ENCODE measurements at places on chromosomes 4 and X.
A peak's percentile ranks its signal among the peaks of the same experiment; 100 is the strongest.

DNA sequence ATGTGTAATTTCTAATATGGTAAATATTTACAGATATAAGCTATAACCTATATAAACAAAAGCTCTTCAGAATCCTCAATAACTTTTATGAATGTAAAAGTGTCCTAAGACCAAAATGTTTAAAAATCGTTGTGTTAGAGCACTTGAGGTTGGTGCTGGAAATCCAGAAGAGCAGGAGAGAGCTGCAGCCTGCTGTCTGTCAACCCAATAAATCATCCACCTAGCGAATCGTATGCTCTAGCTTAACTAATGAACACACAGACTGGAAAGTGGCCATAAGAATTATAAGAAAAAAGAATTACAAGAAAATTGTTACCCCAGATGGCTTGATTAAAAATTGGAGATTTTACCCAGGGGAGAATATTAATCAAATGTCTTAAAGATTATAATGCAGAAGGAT, 17.0 kb downstream of the CFAP97 start:
- H3K36me3 ChIP-seq: peaks cover 18% of the 10 kb centered on the region
- no peak overlapping the region for H3K4me3 ChIP-seq
- no peaks in the 10 kb centered on the region for H3K4me1 ChIP-seq
- H3K27ac ChIP-seq: no peak overlapping the region
- no peak for DNase-seq
- H3K27me3 ChIP-seq: no peaks in the 10 kb centered on the region

DNA sequence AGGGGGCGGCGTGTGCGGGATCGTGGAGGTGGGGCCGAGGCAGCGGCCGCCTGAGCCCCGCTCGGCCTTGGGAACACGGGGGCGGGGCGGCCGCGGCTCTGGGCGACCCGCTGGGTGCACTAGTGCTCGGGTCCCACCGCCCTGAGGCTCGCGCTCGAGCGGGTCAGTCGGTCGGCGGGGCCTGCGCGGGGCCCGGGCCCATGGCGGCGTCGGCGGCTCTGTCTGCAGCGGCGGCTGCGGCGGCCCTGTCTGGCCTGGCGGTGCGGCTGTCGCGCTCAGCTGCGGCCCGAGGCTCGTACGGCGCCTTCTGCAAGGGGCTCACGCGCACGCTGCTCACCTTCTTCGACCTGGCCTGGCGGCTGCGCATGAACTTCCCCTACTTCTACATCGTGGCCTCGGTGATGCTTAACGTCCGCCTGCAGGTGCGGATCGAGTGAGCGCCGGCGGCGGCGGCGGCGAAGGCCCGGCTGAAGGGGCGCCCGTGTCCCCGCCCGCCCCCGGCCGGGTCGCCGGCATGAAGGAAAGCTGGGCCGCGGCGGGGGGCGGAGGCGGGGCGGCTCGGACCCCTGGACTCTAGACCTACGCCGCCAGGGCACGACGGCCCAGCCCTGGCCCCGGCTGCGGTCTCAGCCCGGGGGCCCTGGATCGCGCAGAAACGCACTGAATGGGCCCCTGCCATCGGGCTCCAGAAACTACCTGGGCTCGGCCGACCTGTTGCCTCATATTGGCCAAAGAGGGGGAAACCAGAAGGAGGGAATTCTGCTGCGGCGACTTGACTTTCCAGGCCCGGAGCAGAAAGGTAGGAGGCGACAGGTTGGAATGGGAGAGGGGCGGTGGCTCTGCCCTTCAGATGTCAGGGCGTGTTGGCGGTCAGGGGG, at the start of gene SMIM10L2A:
SMIM10L2A (plus strand) TSS at position 13 of the 878 bp plus-strand sequence; CDS start at position 201, 188 bp downstream.
- peak within 1 kb of the TSS; percentile 56 for H3K4me3 ChIP-seq
- no peak within 1 kb of the TSS for H3K27ac ChIP-seq
- H3K27me3 ChIP-seq: no peaks in the 10 kb centered on the region
- H3K4me1 ChIP-seq: no peaks in the 10 kb centered on the region
- no peaks in the 10 kb centered on the region for H3K36me3 ChIP-seq

DNA sequence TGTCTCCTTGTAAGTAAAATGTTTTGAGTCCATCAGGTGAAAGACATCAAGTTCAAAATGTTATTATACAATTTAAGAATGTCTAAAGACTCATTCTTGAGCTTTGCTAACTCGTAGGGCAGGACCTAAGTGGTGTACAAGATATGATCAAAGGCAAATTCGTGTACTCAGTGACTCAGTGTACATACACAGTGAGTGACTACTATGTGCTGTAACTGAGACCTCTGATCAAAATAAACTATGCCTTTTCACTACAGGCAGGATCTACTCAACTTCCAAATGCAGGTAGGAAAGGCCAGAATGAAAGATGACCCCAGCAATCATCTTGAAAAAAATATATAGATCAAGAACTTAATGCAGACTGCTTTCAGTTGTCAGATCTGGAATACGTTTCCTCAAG, 49.9 kb downstream of the ADGRG2 start:
- no peak for DNase-seq
- no peak overlapping the region for H3K27ac ChIP-seq
- no peaks in the 10 kb centered on the region for H3K4me1 ChIP-seq
- no peaks in the 10 kb centered on the region for H3K36me3 ChIP-seq
- H3K4me3 ChIP-seq: no peak overlapping the region
- H3K27me3 ChIP-seq: no peaks in the 10 kb centered on the region

DNA sequence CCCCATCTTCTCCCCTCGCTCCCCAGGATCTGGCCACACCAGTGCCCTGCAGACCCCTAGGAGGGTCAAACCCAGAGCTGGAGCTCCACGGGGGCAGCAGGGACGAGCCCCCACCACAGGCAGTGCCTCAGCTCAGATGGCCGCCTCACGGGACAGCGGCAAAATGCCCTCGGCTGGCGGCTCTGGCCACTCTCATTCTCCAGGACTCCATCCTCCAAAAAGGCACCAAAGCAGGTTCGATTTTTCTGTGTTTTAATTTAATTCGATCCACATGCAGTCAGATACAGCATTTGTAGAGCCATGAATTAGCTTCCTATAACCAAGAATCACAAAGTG, 8.3 kb downstream of the FAM53A start:
- no peaks in the 10 kb centered on the region for H3K36me3 ChIP-seq
- no peaks in the 10 kb centered on the region for H3K27me3 ChIP-seq
- no peak overlapping the region for H3K27ac ChIP-seq
- H3K4me1 ChIP-seq: no peaks in the 10 kb centered on the region
- DNase-seq: no peak

GRCh38 chr4:114208574-114209151, 229.2 kb upstream of the ARSJ start:
- DNase-seq: no peak
- no peak overlapping the region for H3K27ac ChIP-seq
- peaks cover 6% of the 10 kb centered on the region for H3K4me1 ChIP-seq
- H3K27me3 ChIP-seq: no peaks in the 10 kb centered on the region

GRCh38 chr4:101018836-101019235, 328.5 kb downstream of the PPP3CA start:
- H3K27me3 ChIP-seq: no peaks in the 10 kb centered on the region
- peaks cover 12% of the 10 kb centered on the region for H3K4me1 ChIP-seq
- no peak overlapping the region for H3K4me3 ChIP-seq
- no peak for DNase-seq
- peaks cover 6% of the 10 kb centered on the region for H3K36me3 ChIP-seq

GRCh38 chr4:65789805-65790204, 119.5 kb upstream of the EPHA5 start:
- no peak overlapping the region for H3K27ac ChIP-seq
- no peaks in the 10 kb centered on the region for H3K4me1 ChIP-seq
- no peaks in the 10 kb centered on the region for H3K36me3 ChIP-seq
- H3K4me3 ChIP-seq: no peak overlapping the region

DNA sequence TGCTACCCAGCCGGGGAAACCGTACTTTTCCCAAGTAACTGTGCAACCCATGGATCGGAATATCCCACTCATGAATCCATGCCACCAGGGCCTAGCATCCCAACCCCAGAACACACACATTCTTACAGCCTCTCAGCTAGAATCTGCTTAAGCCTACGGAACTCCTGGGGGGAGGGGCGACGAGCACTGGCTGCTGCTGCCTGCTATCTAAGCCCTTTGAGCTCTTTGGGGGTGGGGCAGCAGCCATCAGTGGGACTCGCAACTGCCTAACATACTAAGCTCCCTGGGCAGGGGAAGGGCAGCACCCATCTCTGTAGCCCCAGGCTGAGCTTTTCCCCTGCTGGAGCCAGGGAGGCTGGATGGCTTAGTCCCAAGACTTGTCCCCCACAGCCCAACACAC, 28.6 kb downstream of the NUDT10 start:
- no peak overlapping the region for H3K4me3 ChIP-seq
- no peak overlapping the region for H3K27ac ChIP-seq
- no peaks in the 10 kb centered on the region for H3K36me3 ChIP-seq
- no peaks in the 10 kb centered on the region for H3K4me1 ChIP-seq
- peak; percentile 51 for DNase-seq

GRCh38 chrX:109952050-109952449, 50.9 kb upstream of the TMEM164 start:
- DNase-seq: no peak
- H3K27ac ChIP-seq: no peak overlapping the region
- no peaks in the 10 kb centered on the region for H3K4me1 ChIP-seq
- no peak overlapping the region for H3K4me3 ChIP-seq
- no peaks in the 10 kb centered on the region for H3K27me3 ChIP-seq

- no peak overlapping the region for H3K27ac ChIP-seq
- no peaks in the 10 kb centered on the region for H3K4me1 ChIP-seq
- H3K27me3 ChIP-seq: no peaks in the 10 kb centered on the region
- no peak for DNase-seq
- H3K36me3 ChIP-seq: peaks cover 17% of the 10 kb centered on the region
- no peak overlapping the region for H3K4me3 ChIP-seq
Measured at GRCh38 chr4:67459164-67459563, 86.1 kb downstream of the CENPC start.

GRCh38 chr4:113293674-113294073, 244.2 kb downstream of the ANK2 start:
- H3K4me3 ChIP-seq: no peak overlapping the region
- peaks cover 60% of the 10 kb centered on the region for H3K36me3 ChIP-seq
- no peak for DNase-seq
- H3K4me1 ChIP-seq: peaks cover 13% of the 10 kb centered on the region
- no peaks in the 10 kb centered on the region for H3K27me3 ChIP-seq

DNA sequence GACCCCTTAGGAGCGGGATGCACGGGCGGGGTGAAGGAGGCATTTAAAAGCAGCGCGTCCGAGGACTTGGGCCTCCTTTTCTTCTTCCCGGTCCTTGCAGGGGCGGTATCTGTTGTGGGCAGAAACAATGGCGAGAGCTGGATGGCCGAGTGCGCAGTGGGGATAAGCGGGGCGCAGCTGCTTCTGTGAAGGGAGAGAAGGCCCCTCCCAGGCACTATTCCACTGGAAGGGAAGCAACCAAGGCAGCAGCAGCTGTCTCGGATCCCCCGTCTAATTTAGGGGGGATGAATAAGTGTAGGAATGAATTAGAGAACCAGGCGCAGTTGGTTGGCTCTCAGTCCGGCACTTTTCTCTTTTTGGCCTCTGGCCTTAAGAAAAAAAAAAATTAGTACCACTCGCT, 995 bp downstream of the SMARCA5 start:
- H3K27ac ChIP-seq: peak overlapping the region; percentile 98
- H3K27me3 ChIP-seq: no peaks in the 10 kb centered on the region
- peak overlapping the region; percentile 99 for H3K4me3 ChIP-seq
- peak; percentile 80 for DNase-seq

DNA sequence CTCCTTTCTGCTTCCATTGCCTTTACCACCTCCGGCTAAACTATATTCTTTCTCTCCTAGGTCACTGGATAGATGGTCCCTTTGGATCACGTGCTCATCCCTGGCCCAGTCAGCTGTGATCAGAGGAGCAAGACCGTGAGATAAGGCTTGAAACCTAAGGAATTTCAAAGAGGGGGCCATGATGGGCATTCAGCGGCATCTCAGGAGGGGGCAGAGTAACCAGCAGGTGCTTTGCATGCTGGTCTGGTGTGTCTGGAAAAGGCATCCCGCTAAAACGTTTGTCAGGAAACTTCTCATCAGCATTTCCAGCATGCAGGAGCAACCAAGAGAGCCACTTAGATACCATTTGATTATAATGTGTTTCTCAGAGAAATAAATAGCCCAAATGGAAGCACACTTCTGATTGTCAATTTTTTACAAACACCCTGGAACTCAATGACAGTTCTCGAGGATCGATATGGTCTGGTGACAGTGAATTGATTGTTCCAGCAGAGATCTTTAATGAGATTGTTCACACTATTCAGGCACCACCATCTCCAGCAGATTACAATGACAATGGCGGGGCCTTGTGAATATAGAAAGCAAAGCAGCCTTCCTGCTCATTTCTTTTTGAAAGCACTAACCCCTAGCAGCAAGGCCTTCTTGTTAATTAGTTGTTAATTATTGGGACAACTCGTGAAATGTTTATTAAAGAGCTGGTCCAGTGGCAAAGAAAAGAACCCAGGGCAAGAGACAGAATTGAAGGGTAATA, 327.1 kb downstream of the PTTG2 start:
- DNase-seq: peak; percentile 82
- H3K4me3 ChIP-seq: no peak overlapping the region
- H3K27ac ChIP-seq: peak overlapping the region; percentile 59
- peaks cover 7% of the 10 kb centered on the region for H3K4me1 ChIP-seq
- H3K27me3 ChIP-seq: no peaks in the 10 kb centered on the region

GRCh38 chr4:7655511-7656243, 220.9 kb upstream of the PSAPL1 start:
- H3K36me3 ChIP-seq: no peaks in the 10 kb centered on the region
- H3K4me1 ChIP-seq: no peaks in the 10 kb centered on the region
- no peak overlapping the region for H3K4me3 ChIP-seq
- peak; percentile 63 for DNase-seq

DNA sequence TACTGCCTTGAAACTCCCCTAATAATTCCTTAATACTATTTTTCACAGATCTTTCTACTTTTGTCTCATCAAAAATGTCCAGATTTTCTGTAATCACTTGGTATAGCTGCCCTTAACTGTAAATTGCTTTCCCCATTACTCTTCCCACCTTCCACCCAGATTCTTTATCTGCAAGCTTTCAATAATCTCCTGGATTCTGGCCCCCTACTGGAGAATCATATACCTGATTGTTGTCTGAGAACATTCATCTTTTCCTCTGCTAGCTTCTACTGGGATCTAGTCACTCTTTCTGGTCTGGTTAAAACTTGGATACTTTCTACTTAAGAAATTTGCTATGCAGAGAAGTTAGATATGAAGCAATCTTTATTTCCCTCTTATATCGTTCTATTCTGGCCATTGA, 552.6 kb downstream of the PCDH19 start:
- no peaks in the 10 kb centered on the region for H3K36me3 ChIP-seq
- no peaks in the 10 kb centered on the region for H3K4me1 ChIP-seq
- no peak overlapping the region for H3K4me3 ChIP-seq
- DNase-seq: no peak
- no peak overlapping the region for H3K27ac ChIP-seq

GRCh38 chr4:92163348-92163747, 140.4 kb upstream of the GRID2 start:
- DNase-seq: no peak
- no peak overlapping the region for H3K4me3 ChIP-seq
- H3K27me3 ChIP-seq: no peaks in the 10 kb centered on the region
- H3K36me3 ChIP-seq: no peaks in the 10 kb centered on the region

- no peaks in the 10 kb centered on the region for H3K27me3 ChIP-seq
- H3K4me3 ChIP-seq: peak overlapping the region; percentile 65
- peaks cover 9% of the 10 kb centered on the region for H3K4me1 ChIP-seq
- H3K36me3 ChIP-seq: no peaks in the 10 kb centered on the region
- H3K27ac ChIP-seq: no peak overlapping the region
Measured at GRCh38 chr4:40682290-40683101, 52.8 kb upstream of the RBM47 start.

Measured in endodermal cell (in vitro differentiated cells).